ENCODE measurements at places on chromosomes 6 and 20. TPM values are rescaled to one million over a fixed set of nuclear protein-coding genes. Genes with fewer than 3 reads are reported as not detected.

DNA sequence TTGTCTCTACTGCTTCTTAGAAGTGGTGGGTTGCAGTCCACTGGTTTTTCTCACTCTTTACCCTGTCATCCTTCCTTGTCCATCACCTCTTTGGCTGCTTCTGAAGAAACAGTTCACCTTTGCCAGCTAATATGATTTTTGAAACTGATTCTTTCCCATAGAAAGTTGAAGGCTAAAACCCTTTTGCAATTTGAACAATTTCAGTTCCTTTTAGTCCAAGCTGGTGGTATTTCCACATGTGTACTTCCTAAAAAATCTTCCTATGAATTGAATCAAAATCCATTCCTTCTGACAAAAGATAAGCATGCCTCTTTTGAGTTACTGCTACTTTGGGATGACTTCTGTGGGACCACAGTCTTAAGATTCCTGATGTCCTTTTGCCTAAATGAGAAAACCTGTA is 210.0 kb upstream of the MAN1A1 start:
- no peak for DNase-seq

- DNase-seq = no peak
These were observed 1.6 kb upstream of the ADIG start for GRCh38 chr20:38579219-38579910.

DNA sequence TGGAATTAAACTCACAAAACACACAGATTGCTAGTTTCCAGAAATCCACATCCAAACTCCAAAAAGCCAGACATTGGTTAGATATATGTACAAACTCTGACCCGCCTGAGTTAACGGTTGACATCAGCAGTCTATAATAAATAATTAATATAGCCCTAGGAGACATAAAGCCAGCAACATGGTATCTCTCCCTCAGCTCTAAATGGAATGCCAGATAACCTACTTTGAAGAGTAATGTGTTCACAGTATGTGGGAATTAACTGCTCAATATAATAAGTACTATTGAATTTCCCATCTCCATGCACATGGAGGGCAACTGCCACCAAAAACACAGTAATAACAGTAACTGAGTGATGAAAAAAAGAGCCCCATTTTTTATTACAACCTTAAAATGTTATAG is 383.2 kb downstream of the CD83 start:
- DNase-seq = no peak

GRCh38 chr6:31116661-31117385 is 2.2 kb downstream of the PSORS1C1 start:
- DNase-seq = no peak

DNA sequence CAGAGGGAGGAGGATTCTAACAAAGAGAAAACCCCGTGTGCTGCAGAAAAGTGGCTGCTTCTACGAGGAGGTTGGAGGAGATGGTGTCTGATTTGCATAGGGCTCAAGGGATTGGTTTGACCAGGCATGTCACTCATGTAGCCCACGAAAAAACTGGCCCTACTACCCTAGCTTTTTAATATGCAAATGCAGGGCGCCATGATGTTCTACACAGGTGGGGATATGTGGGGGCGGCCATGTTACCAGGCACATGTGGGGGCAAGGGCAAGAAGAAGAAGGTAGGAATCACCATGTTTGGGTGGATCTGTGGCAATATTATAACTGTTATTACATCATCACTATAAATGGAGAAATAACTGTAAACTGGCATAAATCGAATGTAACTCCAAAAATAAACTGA is 9.9 kb downstream of the KIAA1755 start:
- DNase-seq = no peak

DNA sequence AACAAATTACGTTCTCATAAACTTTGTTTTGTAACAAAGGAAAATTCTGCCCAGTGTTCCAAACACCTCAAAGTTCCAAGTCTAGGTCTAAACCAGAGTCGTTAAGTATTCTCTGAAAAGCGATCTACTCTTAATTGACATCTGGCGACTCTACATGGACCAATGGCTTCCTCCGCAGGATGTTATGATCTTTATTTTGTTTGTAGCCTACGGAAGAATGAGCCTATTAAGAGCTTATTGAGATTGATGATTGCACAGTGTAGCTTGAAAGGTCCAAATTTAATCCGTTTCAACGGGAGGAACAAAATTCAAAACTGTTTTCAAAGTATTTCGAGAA is 61.1 kb downstream of the FAM217A start:
- DNase-seq = no peak

Gene HLA-E
- total RNA-seq = 104 TPM

GRCh38 chr6:28648878-28649375 is 123.2 kb downstream of the GPX5 start:
- DNase-seq = peak; percentile 70

Gene TAGAP
- total RNA-seq = 7.7 TPM

DNA sequence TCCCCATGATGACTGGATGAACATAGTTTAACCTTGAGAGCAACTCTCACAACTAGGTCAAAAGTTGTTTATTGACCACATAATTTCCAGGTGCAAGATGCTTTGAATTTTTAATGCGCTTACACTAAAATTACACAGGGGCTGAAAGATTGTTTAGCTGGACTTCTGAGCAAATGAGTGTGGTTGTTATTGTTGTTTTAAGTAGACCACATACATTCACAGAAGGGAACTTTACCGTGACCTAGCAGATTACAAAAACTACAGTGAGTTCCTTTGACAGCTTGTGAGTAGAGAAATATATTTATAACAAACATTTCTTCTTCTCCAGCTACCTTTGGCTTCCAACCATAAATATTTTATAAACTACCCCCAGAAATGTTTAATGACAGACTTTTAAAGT is 178.9 kb downstream of the UST start:
- DNase-seq = no peak
